Central memory CD8-positive, alpha-beta T cell (primary cell): ENCODE measurements at places on chromosomes 5 and 9.

- DNase-seq: no peak
Measured at GRCh38 chr5:125700380-125700861, 722.8 kb upstream of the GRAMD2B start.

DNA sequence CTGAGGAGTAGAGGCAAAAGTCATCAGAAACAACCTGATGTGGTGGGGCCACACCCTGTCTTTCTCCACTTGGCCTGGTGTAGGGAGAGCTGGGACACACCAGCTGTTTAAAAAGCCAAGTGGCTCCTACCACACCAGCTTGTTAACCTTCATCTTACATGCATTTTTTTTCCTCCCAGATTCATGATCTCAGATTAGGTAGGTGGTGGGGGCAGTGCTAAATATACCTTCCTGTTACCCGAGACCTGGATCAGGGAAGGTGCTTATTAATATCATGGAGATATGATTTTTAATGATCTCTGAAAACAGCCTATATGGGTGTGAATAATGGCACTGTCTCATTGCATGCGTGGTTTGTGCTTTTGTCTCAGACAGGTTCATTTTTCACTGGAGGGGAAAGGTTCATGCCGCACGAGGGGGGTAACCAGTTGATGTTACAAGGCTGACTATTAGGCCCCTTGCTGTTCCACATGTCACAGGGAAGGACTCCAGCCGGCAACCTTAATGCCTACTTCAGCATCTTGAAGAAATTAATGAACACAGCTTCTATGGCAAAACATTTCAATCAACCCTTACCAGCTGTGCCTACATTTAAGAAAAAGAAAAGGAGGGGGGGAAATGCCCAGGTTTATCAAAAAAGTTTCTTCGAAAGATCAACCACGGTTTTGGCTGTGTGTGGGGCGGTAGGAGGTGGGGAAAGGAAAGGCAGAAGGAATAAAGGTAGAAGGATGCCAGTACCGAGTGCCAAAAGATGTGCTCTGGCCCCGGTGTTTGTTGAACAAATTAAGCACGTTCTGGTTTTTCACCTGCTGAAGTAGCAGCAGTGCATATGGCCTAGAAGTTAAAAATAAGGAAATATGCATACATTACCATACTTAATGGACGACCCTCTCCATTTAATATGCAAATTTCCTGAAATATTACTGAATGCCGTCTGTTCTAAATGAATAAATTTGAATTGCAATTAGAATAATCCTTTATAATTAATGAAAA is 185.4 kb downstream of the EBF1 start:
- DNase-seq: no peak

- no peak for DNase-seq
Measured at GRCh38 chr5:141772281-141772680, 90.3 kb upstream of the ARAP3 start.

- no peak for DNase-seq
Measured at GRCh38 chr9:35749515-35750255, 598 bp downstream of the RGP1 start.

DNA sequence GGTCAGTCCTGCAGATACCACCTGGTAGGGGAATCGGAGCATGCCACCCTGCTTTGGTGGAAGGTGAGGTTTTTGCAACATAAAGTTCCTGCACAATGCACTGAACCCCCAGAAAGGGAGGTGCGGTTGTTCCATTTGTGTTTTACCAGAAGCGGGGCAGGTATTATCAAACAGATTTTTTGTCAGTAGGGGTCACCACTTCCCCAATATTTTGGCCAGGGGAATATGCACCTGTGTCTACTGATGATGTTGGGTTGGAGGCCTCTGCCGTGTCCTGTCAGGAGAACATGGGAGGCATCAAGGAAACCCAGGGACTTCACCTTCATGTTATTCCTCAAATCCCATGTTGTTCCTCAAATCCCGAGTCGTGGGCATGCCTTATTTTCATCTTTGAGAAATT is 438.7 kb downstream of the NTRK2 start:
- no peak for DNase-seq

DNA sequence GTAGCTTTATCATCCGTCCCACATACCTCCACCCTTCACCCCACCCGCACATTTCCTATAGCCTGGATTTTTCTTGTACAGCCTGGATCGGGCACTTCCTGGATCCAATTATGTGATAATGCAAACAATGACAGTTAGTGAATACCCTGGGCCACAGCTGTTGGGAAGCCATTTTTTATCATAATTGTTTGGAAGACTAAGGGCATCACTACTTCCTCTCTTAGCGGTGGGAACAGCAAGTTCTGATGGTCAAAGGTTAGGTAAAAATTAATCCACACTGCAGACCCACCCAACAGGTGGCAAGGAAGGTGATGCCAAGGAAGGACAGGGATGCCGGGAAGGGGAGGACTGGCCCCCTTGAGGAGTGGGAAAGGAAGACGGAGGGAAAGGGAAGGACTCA is 183.7 kb downstream of the SAXO1 start:
- no peak for DNase-seq

DNA sequence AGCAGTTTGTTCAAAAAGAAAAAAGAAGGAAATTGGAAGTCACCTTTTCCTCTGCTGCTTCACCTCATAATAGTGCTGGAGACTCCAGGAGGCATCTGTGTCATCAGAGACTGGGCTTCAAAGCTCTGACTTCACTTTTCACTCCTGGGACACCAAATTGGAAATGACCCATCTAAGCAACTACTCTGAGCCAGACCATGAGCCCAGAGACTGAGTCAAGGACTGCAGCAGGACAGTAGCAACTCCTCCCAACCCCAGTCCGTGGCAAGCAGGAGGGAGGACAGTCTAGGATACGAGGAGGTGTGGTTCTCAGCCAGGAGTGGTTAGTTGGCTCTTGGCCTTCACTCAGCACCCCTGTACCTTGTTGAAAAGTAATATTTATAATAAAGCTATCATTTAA is 131.5 kb downstream of the INSYN2B start:
- DNase-seq: no peak

DNA sequence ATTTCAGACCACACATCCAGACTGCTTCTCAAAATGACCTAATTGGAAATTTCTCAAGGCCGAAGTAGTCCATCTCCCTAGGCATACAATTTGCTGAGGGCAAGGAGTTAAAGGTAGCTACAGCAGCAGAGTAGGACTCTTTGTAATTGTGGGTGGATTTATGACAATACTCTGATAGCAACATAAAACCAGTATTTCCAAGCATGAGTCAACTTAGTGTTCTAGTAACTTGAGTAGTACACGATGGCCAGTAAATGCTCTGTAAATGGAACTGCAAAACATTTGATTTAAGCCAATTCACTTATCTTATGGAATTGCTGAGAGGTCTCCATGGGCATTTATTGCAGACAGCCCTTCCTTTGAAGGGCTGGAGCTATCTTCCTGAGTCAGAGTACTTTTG is 352.2 kb downstream of the PLK2 start:
- DNase-seq: no peak

GRCh38 chr9:128720841-128721486 is 3.0 kb downstream of the ZDHHC12 start:
- DNase-seq: no peak

DNA sequence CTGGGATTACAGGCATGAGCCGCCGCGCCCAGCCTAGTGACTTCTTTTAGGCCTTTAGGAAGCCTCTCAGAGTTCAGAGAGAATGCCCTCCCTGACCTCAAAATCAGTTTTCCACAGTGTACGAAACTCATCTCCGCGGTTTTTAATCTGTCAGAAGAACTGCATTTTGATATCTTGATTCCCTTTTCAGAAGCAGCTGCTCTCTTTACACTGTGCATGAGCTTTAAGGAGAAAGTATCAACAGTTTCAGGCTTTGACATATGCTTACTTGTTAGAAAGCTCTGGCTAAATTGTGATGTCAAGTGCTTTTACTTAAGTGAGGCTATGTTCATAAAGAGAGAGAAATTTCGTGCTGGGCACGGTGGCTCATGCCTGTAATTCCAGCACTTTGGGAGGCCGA is 74.6 kb downstream of the USP20 start:
- no peak for DNase-seq

DNA sequence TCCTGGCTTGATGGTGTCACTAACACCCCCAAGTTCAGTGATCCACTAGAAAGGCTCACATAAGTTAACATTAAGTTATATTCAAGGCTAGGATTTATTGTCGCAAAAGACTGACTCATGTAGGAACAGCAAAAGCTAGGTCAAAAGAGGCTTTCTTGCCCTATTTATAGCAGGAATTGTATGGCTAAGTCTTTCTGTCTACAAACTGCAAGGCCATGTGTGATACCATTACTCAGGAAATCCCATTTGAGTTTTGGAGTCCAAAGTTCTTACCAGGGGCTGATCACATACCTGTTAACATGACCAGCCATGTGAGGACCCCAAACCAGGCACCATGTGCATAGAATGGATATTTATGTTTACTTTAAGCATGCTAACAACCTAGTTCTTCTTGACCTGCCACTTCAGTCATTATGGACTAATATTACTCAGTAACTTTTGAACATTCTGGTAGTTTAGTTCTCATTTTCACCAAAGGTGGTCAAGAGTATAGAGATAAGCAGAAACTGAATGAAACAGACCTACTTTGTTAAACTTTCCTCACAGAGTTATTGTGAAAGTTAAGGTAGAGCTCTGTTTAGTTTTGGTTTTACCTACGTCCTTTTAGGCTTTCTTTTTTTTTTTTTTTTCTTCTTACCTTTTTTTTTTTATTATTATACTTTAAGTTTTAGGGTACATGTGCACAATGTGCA is 281.1 kb downstream of the FER start:
- no peak for DNase-seq

GRCh38 chr9:77018058-77018968 is 1.1 kb upstream of the FOXB2 start:
- no peak for DNase-seq

- DNase-seq: no peak
Measured at GRCh38 chr9:80651044-80651443, 1038.3 kb downstream of the TLE1 start.

DNA sequence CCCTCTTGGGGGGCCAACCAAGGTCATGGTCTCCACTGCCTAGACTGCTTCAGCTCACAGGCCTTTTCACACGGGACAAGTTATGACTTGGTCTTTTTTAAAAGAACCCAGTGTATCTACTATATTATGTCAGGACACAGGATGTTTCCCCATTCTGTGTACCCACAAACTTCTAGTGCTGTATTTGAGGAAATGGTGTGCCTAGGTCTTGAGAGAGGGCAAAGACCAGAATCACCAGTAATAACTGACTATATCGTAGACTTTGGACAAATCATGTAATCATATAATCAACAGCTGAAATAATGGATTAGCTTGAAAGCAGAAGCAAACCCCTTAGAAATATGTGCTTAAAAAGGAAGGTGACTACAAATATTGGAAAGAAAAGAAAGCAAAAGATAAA is 133.3 kb downstream of the ARL15 start:
- no peak for DNase-seq

GRCh38 chr5:174581479-174581878 is 142.9 kb upstream of the MSX2 start:
- no peak for DNase-seq

DNA sequence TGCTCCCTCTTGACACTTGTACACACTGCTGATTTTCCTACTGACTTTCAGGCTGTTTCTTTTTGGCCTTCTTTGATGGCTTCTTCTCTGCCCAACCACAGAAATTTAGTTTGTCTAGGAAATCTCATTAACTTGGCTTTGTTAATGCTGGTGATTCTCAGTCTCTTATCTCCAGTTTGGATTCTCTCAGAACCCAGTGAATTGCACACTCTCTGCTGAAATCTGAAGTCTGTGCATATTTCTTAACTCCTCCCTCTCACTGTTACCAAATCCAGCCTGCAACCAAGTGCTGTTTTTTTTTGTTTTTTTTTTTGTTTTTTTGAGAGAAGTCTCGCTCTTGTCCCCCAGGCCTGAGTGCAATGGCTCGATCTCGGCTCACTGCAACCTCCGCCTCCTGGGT is 117.2 kb downstream of the CDC42SE2 start:
- no peak for DNase-seq

- DNase-seq: no peak
Measured at GRCh38 chr9:128138001-128138400, 10.5 kb upstream of the PTGES2 start.

DNA sequence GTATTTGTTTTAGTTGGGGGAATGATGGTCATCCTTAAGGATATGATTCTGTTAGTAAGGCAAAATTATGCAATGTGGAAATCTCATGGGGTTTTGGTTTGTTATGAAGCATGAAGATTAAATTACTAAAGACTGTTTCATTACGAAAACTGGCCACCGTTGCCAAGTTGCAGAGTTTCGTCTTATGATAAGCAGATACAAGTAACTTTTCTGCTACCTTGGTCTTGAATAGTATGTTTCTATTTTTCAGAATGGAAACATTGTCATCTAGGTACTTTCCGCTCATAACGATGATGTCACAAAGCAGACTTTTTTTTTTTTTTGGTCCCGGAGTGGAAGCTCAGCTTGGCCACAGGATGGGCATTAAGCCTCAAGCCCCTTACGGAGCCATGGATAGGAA is 4.2 kb downstream of the CCNI2 start:
- no peak for DNase-seq
